Small intestine (tissue), 16 donors: ENCODE measurements at places on chromosomes 4 and X. TPM values are rescaled to one million over a fixed set of nuclear protein-coding genes. Genes with fewer than 3 reads are reported as not detected.

- no peak overlapping the region for H3K27ac ChIP-seq
- no peaks in the 10 kb centered on the region for H3K36me3 ChIP-seq
- no peaks in the 10 kb centered on the region for H3K27me3 ChIP-seq
- H3K4me1 ChIP-seq = no peaks in the 10 kb centered on the region
Measured at GRCh38 chr4:40564004-40564403, 65.7 kb downstream of the RBM47 start.

GRCh38 chr4:74005528-74005927, 7.1 kb upstream of the CXCL5 start:
- H3K27ac ChIP-seq = no peak overlapping the region
- peak; percentile 72 for DNase-seq
- H3K27me3 ChIP-seq = no peaks in the 10 kb centered on the region
- H3K4me1 ChIP-seq = peaks cover 2% of the 10 kb centered on the region
- no peak overlapping the region for H3K4me3 ChIP-seq
- no peaks in the 10 kb centered on the region for H3K36me3 ChIP-seq

DNA sequence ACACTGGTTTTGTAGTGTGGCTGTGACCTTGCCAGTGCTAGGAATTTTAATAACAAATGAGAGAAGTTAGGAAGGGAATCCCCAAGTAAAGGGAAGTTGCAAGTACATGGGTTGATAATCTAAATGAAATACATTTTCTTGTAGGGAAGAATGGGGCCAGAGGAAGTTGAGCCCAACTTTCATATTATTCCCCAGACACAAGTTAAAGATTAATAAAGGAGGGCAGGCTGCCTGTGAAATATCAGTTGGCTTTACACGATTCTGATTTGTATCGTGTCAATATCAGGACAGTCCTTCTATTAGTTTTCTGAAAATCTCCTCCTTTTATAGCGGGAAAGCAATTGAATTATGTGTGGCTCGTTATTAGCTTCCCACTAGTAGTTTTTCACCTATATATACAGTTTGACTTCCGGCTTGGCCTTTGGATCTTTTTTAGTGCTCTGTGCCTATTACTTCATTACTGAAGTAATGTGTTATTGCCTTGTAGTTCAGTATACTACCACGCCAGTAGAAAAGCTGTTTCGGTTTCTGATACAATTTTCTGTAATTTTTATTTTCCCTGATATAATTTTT, 1.7 kb downstream of the PDLIM5 start:
- DNase-seq = peak; percentile 88
- peak overlapping the region; percentile 89 for H3K4me3 ChIP-seq
- peaks cover 7% of the 10 kb centered on the region for H3K36me3 ChIP-seq
- H3K27me3 ChIP-seq = no peaks in the 10 kb centered on the region

- H3K27me3 ChIP-seq = no peaks in the 10 kb centered on the region
- H3K4me3 ChIP-seq = no peak overlapping the region
- no peak overlapping the region for H3K27ac ChIP-seq
- no peaks in the 10 kb centered on the region for H3K4me1 ChIP-seq
Measured at GRCh38 chr4:124329134-124329533, 383.4 kb downstream of the ANKRD50 start.

- no peaks in the 10 kb centered on the region for H3K4me1 ChIP-seq
- DNase-seq = peak; percentile 46
- H3K4me3 ChIP-seq = no peak overlapping the region
- no peak overlapping the region for H3K27ac ChIP-seq
Measured at GRCh38 chr4:38242822-38243387, 282.7 kb downstream of the PTTG2 start.

DNA sequence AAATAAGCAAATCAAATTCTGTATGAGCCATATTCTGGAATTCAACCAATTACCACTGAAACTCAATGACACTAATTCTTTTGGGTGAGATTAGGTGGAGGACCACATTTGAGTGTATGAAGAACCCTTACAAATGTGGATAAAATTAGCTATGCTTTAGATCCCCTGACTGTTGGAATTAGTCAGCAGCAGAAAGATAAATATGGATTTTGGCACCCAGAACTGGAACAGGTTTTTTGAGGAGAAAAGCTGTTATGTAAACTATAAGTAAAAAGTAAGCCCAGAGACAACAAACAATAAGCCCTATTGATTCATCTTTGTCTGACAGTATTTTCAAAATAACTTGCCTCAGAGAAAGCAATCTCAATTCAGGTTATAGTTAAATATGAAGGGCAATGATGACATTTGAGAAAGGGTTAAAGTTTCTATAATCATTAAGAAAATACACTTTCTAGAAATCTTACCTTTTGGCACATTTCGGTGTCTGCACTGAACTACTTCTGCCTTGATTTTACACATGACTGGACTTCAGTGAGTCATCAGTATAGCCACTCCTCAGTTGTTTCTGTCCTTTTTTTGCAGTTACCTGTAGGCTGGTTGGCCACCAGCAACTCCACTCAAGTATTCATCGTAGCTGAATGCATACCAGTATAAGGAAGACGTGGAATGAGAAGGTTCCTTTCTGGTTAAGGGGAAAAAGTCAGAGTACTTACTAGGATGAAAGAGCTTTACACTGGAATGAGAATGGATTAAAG, 80.0 kb downstream of the KCTD8 start:
- no peaks in the 10 kb centered on the region for H3K27me3 ChIP-seq
- H3K27ac ChIP-seq = no peak overlapping the region
- no peaks in the 10 kb centered on the region for H3K36me3 ChIP-seq

GRCh38 chr4:78612398-78613178, 61.0 kb downstream of the ANXA3 start:
- no peak overlapping the region for H3K4me3 ChIP-seq
- no peaks in the 10 kb centered on the region for H3K27me3 ChIP-seq
- peak; percentile 74 for DNase-seq
- no peak overlapping the region for H3K27ac ChIP-seq
- H3K4me1 ChIP-seq = peaks cover 33% of the 10 kb centered on the region

DNA sequence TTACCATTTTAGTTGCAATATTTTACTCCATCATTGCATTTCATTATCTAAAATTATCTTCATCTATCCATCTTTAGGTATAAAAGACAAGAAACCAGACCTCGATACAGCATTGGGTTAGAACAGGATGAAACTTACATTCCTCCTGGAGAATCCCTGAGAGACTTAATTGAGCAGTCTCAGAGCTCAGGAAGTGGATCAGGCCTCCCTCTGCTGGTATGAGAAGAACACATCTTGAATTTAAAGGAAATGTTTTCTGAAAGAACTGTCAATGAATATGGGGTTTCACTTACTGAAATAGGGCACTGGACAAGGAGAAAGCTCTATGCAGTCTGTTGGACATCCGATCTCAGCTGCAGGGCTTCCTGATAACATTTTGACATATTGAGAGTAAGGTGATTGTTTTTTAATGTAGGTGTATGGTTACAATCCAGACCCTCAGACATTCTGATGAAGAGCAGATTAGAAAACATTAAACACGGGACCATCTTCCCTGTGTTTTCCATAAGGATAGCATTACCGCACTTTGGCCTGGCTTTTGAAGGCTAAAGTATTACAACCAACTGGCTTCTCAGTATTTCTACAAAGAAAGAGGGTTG, 367.2 kb downstream of the BMPR1B start:
- no peaks in the 10 kb centered on the region for H3K27me3 ChIP-seq
- H3K36me3 ChIP-seq = no peaks in the 10 kb centered on the region
- no peak overlapping the region for H3K4me3 ChIP-seq
- H3K27ac ChIP-seq = no peak overlapping the region
- DNase-seq = peak; percentile 54

DNA sequence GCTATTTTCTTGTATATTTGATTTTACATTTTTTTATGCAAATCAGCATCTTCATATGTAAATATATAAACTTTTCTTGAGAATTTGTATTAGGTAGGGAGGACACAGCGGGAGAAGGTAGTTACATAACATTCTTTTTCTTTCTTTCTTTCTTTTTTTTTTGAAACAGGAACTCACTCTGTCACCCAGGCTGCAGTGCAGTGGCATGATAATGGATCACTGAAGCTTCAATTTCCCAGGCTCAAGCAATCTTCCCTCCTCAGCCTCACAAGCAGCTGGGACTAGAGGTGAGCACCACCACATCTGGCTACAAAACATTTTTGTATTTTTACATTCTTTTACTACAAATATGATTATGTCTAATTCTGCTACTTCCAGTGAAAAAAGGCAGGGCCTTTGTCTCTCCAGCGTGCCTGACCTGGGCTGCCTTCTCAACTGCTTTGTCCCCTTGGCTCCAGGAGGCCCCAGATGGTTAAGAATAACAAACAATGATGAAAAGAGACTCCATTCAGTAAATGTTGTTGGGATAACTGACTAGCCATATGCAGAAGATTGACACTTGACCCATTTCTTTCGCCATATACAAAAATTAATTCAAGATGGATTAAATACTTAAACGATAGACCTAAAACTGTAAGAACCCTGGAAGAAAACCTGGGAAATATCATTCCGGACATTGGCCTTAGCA, 46.5 kb upstream of the FAT4 start:
- no peak overlapping the region for H3K4me3 ChIP-seq
- no peak overlapping the region for H3K27ac ChIP-seq
- no peaks in the 10 kb centered on the region for H3K36me3 ChIP-seq
- H3K27me3 ChIP-seq = no peaks in the 10 kb centered on the region
- DNase-seq = no peak

DNA sequence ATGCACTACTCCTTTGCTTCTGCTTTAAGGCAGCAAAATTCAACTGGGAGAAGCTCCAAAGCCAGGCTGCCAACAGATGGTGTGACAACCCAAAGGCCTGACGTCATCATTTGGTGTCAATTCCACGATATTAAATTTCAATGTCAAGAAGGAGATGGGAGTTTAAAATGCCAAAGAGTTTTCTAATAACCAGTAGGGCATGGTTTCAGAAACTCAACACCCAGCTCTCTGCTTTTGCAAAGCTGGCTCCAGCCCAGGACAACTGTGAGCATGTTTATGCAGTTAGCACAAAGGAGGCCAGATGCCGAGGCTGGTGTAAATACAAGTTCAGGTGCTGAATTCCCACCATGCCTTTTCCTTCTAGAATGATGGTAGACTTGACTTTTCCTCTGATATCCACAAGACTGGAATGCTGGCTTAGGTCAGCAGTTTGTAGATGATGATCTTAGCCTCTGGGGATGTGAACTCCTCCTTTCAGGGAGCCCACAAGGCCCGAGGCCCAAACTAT, 67.3 kb downstream of the AFAP1 start:
- H3K4me1 ChIP-seq = no peaks in the 10 kb centered on the region
- DNase-seq = no peak
- H3K36me3 ChIP-seq = peaks cover 23% of the 10 kb centered on the region
- no peak overlapping the region for H3K4me3 ChIP-seq

DNA sequence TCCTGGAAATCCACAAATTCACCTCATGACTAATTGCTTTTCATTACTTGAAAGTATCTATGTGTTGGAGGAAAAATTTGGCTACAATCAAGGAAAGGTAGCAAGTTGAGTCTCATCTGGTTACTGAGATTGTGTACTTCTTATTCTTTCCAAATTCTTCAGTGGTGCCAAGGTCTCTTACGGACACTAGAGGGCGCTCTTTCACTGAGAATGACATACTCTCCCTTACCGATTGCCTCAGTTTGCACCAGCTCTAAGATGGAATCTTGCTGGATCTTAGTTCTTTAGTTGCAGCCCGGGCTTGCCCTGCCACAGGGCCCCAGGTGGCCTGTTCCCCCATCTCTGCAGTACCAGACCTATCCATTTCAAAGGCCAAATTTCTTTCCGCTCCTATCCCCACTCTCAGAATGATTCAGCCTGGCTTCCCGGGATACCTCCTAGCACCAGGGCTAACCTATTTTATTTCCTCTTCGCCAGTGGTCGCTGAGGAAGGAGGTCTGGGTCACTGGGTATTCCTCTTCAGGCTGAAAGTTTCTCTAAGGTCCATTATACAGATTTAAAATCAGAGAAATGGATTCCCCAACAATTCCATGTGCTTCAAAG, 24.6 kb upstream of the GPR50 start:
- no peaks in the 10 kb centered on the region for H3K36me3 ChIP-seq
- peak; percentile 40 for DNase-seq
- no peak overlapping the region for H3K27ac ChIP-seq
- no peaks in the 10 kb centered on the region for H3K27me3 ChIP-seq
- no peaks in the 10 kb centered on the region for H3K4me1 ChIP-seq

DNA sequence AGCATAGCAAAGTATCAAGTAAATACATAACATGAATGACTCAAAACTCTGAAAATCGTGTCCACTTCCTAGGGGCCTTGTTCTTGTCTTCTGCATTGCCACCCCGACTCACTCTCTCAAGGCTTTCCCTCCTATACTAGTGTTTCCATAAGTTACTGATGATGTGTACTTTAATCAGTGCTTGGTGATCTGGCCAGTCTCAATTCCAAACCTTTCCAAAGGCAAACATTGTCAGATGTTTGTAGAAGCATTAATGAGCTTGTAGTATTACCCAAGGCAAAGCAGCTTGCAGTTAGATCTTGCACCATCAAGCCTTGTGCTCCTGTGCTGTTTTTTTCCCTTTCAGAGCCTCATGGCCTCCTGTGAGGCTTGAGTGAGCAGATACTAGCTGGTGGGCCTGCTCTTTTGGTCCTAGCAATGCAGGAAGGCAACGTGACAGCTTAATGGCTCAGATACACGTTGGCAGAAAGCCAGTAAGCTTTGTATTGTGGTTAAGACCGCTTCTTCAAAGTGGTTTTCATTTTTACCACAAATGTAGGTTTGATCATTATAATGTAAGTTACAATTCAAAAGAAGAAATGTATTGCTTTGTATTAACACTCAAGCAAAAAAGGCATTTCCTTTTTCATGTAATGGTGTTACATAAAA, 51.8 kb downstream of the RBPJ start:
- DNase-seq = peak; percentile 54
- no peak overlapping the region for H3K27ac ChIP-seq
- no peaks in the 10 kb centered on the region for H3K36me3 ChIP-seq
- no peaks in the 10 kb centered on the region for H3K27me3 ChIP-seq
- no peak overlapping the region for H3K4me3 ChIP-seq

- no peaks in the 10 kb centered on the region for H3K36me3 ChIP-seq
- H3K27me3 ChIP-seq = no peaks in the 10 kb centered on the region
- DNase-seq = peak; percentile 24
- peak overlapping the region; percentile 95 for H3K27ac ChIP-seq
- H3K4me3 ChIP-seq = peak overlapping the region; percentile 41
- H3K4me1 ChIP-seq = no peaks in the 10 kb centered on the region
Measured at GRCh38 chrX:48003367-48003757, 427 bp downstream of the ZNF182 start.

GRCh38 chr4:89331686-89332544, 24.3 kb upstream of the GPRIN3 start:
- DNase-seq = no peak
- no peak overlapping the region for H3K27ac ChIP-seq
- H3K36me3 ChIP-seq = no peaks in the 10 kb centered on the region
- H3K27me3 ChIP-seq = no peaks in the 10 kb centered on the region

GRCh38 chr4:104507112-104507511, 12.4 kb upstream of the CXXC4 start:
- DNase-seq = no peak
- no peaks in the 10 kb centered on the region for H3K4me1 ChIP-seq
- no peak overlapping the region for H3K4me3 ChIP-seq
- no peaks in the 10 kb centered on the region for H3K36me3 ChIP-seq
- no peak overlapping the region for H3K27ac ChIP-seq
- no peaks in the 10 kb centered on the region for H3K27me3 ChIP-seq

CWH43 gene
- polyA plus RNA-seq = not detected

RNF212 gene
- polyA plus RNA-seq = 2.2 TPM

COX7B2 gene
- not detected for polyA plus RNA-seq

DCHS2 gene
- polyA plus RNA-seq = 0.34 TPM

NCAPG gene
- polyA plus RNA-seq = 0.54 TPM

NAA11 gene
- not detected for polyA plus RNA-seq

ATP2B3 gene
- not detected for polyA plus RNA-seq

TRIM61 gene
- polyA plus RNA-seq = not detected

GLRA2 gene
- polyA plus RNA-seq = not detected

GAGE12E gene
- polyA plus RNA-seq = not detected

ZNF630 gene
- 0.54 TPM for polyA plus RNA-seq

FGF5 gene
- not detected for polyA plus RNA-seq
